ENCODE measurements at places on chromosomes 2 and 18.

- DNase-seq: no peak
Measured at GRCh38 chr2:187936228-187936627, 355.4 kb upstream of the GULP1 start.

DNA sequence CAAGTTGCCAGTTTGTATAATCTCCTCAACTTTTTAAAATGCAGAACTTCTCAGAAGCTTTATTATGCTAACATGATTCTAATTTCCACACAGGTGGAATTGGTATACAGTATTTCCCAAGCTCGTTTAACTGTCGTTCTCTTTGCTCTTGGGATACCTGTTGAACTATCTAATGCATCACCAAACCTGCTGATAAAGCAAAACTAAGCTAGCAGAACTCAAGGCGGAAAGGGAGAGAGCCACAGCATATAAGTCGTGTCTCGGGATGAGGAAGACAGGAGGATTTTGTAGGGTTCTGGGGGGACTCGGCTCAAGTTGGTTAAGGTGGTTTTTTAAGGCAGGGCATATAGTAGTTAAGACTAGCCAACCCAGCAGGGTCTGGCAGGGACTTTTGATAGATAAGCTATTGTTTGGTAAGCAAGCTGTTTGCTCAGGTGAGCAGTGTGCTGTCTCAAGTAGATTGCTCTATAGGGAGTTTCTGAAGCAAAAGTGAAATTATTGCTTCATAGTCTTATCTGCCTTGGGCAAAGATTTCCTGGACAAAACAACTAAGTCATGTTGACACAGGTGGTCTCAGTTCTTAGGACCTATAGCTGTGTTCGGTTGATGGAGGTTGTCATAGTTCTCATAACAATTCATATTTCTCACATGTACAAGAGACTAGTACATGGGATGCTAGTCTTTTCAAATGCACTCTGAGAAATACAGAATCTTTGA is 28.2 kb upstream of the CHRNA1 start:
- no peak for DNase-seq

- no peak for DNase-seq
Measured at GRCh38 chr2:40592218-40592617, 140.3 kb upstream of the SLC8A1 start.

GRCh38 chr2:203861197-203861596 is 6.4 kb upstream of the CTLA4 start:
- DNase-seq: no peak

DNA sequence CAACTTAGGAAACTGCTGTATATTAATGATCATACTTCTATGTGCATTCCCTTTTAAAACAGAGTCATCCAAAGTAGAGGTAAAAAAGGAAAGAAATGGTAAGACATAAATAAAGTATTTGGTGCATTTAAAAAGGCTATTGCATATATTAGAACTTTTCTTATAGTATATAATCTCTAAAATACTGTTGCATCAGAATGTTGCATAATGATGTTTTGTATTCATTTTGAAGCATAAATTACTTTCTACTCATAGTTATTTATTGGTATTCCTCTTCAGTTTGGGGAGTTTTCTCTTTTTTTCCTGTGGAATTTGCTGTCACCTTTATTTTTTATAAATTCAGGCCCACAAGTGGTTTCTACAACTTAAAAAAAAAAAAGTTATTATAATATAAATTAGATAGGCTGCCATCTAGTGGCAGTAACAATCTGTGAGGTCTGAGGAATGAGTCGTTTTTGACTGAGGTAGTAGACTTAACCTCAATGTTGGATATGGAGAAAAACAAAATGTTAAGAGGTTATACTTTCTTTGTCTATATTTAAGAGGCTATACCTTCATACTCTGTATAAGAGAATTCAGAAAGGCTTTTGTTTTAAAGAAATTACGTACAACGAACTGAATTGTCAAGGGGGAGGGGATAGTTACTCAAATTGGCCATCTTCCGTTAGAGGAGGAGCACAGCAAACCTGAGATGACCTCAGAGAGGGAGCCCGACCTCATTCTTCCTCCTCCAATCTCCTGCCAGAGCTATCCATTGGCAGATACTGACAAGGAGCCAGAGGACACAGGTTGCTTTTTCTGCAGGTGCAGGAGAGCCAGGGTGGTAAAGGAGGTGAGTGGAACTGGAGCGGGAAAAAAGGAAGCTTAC is 23.8 kb downstream of the ANKAR start:
- DNase-seq: no peak

GRCh38 chr18:39302481-39302880 is 1736.9 kb upstream of the CELF4 start:
- DNase-seq: no peak

GRCh38 chr2:205932861-205933260 is 153.1 kb downstream of the INO80D start:
- DNase-seq: no peak

- no peak for DNase-seq
Measured at GRCh38 chr2:66587216-66587615, 152.3 kb downstream of the MEIS1 start.

GRCh38 chr2:240259201-240259923 is 118.9 kb upstream of the OTOS start:
- no peak for DNase-seq

DNA sequence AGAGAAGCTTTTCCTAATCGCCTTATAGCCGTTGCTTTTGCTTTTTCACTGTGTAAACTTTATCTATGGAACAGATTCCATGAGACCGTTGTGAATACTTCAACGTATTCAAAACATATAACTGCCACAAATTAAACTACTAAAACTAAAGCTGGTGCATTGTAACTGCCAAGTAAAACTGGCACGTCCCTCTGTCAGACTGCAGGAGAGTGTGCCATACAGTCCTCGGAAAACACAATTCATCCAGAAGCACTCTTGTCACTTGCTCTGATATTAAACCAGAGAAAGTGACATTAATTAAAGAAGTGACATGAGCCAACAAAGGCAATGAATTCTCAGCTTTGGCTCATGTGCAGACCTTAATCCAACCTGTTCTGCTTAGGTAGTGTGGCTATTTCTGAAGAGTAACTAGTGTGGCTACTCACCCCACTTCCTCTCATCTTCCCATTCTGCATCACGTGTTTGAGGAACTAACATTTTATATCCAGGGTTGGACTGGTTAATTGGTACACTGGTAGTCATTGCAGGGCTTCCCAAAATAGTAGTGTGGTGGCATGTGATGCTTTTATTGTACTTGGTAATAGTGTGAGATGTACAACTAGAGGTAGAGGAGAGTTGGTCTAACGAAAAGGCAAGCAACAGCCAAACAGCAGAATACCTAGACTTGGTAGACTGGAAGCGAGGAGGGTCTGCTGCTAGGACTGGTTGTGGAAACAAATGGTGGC is 9.7 kb downstream of the VRK2 start:
- DNase-seq: no peak

GRCh38 chr2:160364364-160364763 is 129.2 kb downstream of the RBMS1 start:
- DNase-seq: no peak

DNA sequence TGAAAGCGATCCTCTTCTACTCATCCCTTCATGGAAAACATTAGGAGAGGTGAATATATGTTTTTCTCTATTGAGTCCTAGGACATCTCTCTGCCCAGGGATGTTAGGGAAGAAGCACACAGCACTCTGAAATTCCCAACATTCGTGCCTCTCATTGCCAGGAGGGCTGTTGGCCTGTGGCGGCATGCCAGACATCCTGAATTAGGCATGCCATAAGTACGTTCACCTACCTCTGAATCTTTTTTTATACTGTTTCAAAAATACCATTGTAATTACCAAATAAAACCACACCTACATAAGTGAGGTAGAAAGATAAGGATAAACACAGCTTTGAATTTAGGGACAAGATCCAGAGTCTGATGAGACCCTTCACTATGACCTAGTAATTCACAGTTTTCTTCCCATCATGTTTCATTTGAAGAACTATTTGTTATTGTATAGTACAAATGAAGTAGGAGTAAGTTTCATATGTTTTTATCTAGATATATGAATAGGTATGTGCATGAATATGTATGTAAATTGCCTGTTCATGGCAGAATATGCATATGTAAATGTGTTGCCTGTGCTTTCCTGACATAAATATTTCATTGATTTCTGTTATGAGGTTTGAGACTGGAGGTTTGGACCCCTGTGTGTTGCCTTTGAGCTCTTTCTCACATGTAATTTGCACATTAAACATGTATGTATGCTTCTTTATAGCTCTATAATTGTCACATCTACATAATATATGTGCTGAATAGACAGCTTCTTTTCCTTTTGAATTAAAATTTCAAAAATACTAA is 66.6 kb upstream of the STAM2 start:
- no peak for DNase-seq

DNA sequence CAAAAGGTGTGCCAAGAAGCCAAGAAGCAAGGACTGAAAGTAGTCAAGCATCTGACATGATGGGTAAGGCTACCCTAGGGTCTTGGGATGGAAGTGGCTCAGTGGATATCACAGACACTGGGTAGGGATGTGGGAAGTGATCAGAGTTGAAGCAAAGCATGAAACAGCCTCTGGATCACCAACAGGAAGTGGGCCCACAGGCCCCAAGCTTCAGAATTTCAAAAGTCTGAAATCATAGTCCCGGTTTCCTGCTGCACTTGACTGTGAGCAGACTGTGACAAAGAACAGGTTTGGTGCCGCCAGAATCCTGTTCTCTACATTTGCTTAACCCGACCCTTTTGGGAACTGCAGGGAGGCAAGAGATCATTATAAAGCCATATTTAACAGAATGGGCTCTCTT is 57.4 kb downstream of the SP100 start:
- DNase-seq: no peak

- no peak for DNase-seq
Measured at GRCh38 chr18:72867746-72868584, at the start of gene NETO1. Gene NETO1, minus strand, starts transcription at chr18:72867987. Its CDS starts 696 bp downstream, at chr18:72867291.

GRCh38 chr2:26642429-26642828 is 1.3 kb upstream of the CIB4 start:
- DNase-seq: no peak

DNA sequence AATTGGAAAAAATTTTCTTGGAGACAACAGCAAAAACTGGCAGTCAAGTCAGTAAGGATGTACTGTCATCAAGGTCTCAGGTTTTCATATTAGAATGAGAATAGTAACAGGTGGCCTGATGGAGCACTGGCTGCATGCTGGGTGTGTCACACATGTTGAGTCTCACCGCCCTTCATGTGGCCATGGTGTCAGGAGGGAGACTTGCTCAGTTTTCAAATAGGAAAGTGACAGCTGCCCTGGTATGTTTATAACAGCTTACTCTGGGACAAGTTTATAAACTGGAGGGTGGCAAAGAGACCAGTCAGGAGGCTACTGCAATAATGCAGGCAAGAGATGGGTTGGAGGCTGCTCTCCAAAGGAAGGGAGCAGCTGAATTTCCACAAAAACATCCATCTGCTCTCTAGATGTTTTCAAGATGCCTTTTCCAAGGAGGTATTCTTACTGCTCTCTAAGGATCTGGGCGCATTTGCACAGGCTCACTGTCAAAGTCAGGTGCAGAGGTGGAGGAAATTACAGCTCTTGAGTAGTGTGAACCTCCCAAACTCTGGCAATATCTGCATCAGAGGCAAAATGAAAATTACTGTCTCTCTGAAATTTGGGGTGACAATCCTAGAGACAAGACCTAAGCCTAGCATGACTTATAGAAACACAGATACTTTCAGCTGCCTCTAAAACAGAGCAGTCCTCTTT is 321.9 kb upstream of the RAB12 start:
- DNase-seq: no peak

DNA sequence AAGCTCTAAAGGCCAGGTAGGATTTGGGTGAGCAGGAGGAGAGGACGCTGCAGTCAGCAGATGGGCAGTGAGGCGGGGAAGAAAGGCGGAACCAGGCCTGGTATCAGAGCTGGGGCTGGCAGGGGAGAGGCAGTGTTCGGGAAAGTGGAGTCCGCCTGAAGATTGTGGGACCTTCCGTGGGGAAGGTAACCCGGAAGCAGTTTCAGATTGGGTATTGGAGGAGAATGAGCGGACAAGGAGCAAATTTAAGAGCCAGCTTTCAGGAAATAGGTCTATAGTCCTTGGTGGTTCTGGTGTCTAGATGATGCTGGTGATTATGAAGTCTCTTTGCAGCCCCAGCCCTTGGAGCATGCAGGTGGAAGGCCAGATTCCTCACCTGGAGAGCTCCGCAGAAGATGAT is 51.0 kb downstream of the TCF7L1 start:
- no peak for DNase-seq

- no peak for DNase-seq
Measured at GRCh38 chr2:58494071-58494501, 253.0 kb upstream of the FANCL start.

GRCh38 chr18:53148123-53148522 is 808.1 kb downstream of the DCC start:
- DNase-seq: no peak

- no peak for DNase-seq
Measured at GRCh38 chr2:160489111-160489510, 4.5 kb downstream of the RBMS1 start.

DNA sequence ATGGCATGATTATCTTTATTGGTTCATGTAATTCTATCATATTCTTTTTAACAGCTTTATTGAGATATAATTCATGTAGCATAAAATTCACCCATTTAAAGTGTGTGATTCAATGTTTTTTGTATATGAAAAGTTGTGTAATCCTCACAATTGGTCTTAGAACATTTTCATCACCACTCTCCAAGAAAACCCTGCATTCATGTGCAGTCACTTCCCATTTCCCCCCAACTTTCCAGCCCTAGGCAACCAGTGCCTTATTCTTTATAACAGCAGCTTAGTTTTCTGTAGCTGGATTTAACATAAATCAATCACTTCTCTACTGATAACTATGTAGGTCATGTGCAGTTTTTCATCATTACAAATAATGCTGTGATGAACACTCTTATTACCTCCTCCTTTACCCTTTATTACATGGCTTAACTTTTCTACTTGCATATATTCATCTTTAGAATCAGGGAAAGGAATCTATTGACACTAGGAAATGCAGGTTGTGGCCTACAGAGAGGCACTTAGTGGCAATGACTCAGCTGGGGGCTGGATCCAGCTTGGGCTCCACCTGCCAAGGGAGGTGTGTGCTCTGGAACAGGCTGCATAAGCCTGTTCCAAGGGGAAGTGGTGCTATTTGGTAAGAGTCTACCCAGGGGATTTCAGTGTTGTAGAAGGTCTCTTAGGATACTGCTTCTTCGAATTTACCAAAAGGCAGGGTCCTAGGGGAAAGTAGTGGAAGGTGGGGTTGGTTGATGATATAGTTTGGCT is 89.1 kb downstream of the ETAA1 start:
- no peak for DNase-seq

DNA sequence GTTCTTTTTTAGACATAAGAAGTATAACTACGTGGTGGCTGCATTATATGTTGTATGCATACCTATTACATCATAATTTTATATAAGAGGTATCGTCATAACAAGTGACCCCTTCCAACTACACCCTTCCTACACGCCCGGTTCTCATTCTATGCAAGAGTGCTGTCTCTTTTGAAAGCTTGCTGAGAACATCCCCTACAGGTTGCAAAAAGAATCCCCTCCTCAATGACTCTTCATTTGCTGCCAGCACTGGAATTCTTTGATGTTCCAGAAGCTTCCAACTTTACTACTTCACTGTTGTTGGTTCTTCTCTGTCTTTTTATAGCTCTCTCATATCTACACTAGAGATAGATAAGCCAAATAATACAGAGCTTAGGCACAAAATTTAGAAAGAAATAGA is 66.4 kb downstream of the CDH7 start:
- no peak for DNase-seq

Measured in AG04449 (cell line).